ENCODE measurements at places on chromosomes 2 and 18.
A peak's percentile ranks its signal among the peaks of the same experiment; 100 is the strongest.

DNA sequence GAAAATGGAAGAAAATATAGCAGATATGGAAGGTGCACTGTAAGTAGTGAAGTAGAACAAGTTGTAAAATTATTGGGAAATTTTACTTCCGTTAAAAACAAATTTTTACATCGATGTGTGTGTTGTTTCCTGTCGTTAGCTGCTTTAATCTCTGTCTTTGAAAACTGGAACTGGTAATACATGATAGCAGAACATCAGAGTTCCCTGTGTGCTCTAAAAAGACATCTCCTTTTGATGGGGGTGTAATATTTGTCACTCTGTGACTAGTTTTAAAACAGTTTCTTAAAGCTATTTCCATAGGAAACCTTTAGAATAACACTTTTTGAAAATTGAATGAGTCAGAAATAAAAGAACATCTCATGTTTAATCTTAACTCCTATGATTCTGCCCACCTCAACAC, 43.5 kb downstream of the COX7A2L start:
- DNase-seq = no peak

DNA sequence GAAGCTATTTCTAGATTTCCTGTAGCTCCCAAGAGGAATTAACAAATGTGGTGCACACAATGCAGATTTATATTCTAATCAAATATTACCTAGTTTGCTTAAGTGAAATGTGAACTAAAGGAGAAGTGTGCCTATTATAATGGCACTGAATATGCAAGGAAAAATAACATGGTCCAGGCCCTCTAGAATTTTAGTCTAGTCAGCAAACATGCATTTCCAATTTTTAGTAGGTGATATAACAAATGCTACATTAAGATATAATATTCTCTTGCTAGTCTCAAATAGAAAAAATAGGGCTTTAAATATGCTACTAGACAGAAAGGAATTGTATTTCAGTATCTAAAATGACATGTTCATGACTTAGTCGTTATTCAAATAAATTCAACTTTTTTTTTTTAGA, 689.5 kb downstream of the TMEM182 start:
- DNase-seq = no peak

DNA sequence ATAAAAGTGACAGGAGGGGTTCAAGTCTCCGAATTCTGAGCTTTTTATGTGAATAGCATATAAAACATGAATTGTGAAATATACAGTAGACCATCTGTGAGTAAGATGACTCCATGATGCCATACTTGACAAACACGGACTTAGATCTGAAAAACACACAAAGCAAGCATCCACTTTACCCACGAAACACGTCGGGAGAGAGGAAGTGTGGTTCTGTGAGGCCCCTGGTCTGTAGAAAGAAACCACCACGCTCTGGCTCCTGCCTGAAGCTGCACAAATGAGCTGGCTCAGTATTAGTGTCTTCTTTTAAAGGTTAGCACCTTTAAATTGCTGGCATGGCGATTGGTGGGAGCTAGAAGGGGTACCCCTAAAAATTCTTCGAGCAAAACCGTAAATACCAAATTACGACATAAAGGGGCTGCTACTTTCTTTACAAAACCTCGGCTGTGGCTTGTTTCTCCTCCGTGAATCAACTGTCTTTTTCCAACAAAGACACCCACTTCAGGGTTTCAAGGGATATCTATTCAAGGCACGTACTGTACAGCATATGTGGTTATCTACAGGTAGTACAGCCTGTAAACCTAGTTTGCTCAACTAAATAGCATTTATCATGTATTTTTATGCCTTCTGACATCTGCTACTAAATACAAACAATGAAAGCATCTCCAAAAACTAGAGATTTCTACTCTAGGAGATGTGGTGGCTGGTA, 70.9 kb downstream of the AFF3 start:
- DNase-seq = no peak

- DNase-seq = peak; percentile 65
Measured at GRCh38 chr2:158457092-158457825, 507 bp downstream of the PKP4 start.

GRCh38 chr2:97739020-97739892, 25.9 kb downstream of the ZAP70 start:
- no peak for DNase-seq

All from fibroblast of pulmonary artery (primary cell).